ENCODE measurements at places on chromosomes 5 and 9. TPM values are rescaled to one million over a fixed set of nuclear protein-coding genes. Genes with fewer than 3 reads are reported as not detected.

Gene TTC1
- 59.0 TPM for total RNA-seq

Gene CCDC192
- total RNA-seq, result not detected

Gene DRD1
- not detected for total RNA-seq

Gene PCDHA4
- not detected for total RNA-seq

Gene TMC1
- total RNA-seq, result 0.27 TPM

Gene ACTBL2
- not detected for total RNA-seq

Gene PCDHA6
- not detected for total RNA-seq

Gene CCNJL
- not detected for total RNA-seq

Gene TEX53
- not detected for total RNA-seq

Gene ANKRD55
- total RNA-seq, result 7.5 TPM

Gene LCN10
- 0.07 TPM for total RNA-seq

Gene RGS7BP
- total RNA-seq, result not detected

Gene SLC6A3
- not detected for total RNA-seq

Gene TERT
- total RNA-seq, result 3.3 TPM

Gene SHOC1
- not detected for total RNA-seq

Gene PCDHGC5
- total RNA-seq, result not detected

Gene ARHGEF39
- total RNA-seq, result 7.8 TPM

Gene NRARP
- 1.5 TPM for total RNA-seq

Gene PFN3
- total RNA-seq, result not detected

Gene SNX30
- total RNA-seq, result 5.8 TPM

Gene MUSK
- total RNA-seq, result not detected

Gene SDHA
- total RNA-seq, result 144 TPM

Gene TRPM3
- not detected for total RNA-seq

Gene LCN2
- total RNA-seq, result not detected

Gene PCDHGB4
- 0.17 TPM for total RNA-seq

Gene SMIM32
- total RNA-seq, result not detected

Gene FGD3
- 133 TPM for total RNA-seq

Gene CER1
- not detected for total RNA-seq

Gene ZNF454
- total RNA-seq, result not detected

Gene KIF4B
- 0.07 TPM for total RNA-seq

Gene SLCO4C1
- total RNA-seq, result 0.95 TPM

Gene SLC45A2
- total RNA-seq, result 0.34 TPM

Gene PAPPA
- total RNA-seq, result not detected

Gene PPP1R26
- 0.49 TPM for total RNA-seq

Gene N4BP3
- total RNA-seq, result 2.1 TPM

Gene TRIM7
- 0.56 TPM for total RNA-seq

Gene OMD
- total RNA-seq, result not detected

Gene REEP2
- total RNA-seq, result 1.1 TPM

Gene CBY3
- not detected for total RNA-seq

Gene TCF7
- 107 TPM for total RNA-seq

Gene GARNL3
- total RNA-seq, result 0.88 TPM

Gene HMCN2
- total RNA-seq, result not detected

Gene ANKRD34B
- total RNA-seq, result not detected

Gene SLC25A2
- total RNA-seq, result 0.56 TPM

Gene OTULINL
- total RNA-seq, result 26.6 TPM

Gene ADAMTS13
- 2.5 TPM for total RNA-seq

Gene ANKRD20A1
- 1.1 TPM for total RNA-seq

Measured in T-helper 1 cell treated with Interleukin-12 subunit alpha and Interleukin-12 subunit beta and Interleukin-4 antibody, amounts not matched to agents 30 ng/mL and 1 ng/mL, for 36 hours (primary cell).